ENCODE measurements at places on chromosomes 5 and 9. TPM values are rescaled to one million over a fixed set of nuclear protein-coding genes. Genes with fewer than 3 reads are reported as not detected.

PCDHGA1 gene
- 0.53 TPM for total RNA-seq

NEUROG1 gene
- total RNA-seq, result not detected

DNA sequence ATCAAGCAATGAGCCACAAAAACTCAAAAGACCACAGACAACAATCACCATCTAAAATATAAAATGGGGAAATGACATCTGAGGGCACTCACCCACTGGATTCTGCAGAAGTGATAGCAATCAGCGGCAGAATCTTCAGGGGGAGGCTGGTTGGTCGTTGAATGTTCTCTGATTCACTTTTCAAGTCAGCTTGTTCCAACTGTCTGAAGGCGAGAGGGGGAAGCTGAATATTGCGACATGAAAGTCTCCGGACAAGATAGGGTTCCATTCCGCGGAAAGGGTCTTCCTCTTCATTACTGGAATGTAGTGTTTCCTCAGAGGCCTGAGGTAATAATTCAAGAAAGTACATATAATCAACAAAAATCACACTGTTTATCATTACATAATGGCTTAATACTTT, 94.9 kb upstream of the PDE4D start:
- no peak for DNase-seq

DNA sequence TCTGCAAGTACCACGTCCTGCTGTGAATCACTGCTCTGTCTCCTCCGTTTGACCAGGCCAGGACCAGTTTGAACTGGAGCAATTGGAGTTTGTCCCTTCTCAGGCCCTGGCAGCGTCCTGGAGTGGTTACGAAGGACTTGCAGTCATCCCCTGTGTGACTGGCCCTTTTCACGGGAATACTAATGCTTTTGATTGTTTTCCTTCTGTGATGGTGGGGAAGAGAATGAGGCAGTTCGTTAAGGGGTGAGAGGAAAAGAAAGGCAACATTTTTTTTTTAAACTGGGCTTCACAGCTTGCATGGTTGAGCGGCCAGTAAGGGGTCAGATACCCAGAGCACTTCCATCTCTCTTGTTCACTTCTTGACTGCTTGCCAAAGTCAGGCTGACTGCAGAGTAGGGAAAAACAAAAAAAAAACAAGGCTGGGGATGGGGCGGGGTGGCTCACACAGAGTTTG, 153.5 kb upstream of the STK32A start:
- DNase-seq, result no peak

DNA sequence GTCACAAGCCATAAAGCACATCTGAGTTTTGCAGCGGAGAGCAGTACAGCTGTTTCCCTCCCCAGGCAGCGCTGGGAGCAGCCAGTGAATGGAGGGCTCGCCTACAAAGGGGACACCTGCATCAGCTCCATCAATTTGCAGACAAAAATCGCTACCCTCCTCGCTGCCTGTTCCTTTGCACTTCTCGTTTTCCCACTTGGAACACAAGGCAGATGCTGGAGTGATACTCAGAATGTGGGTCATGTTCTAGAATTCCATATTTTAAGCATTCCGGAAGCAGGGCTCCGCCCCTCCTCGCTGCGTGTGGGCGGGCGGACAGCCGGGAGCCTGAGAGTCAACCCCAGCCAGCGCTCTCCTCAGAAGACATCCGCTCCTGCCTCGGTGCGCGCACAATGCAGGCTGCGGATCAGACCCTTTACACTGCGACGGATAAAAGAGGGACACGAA, 92.1 kb downstream of the LMNB1 start:
- no peak for DNase-seq

GRCh38 chr5:180160215-180160614, 48.8 kb downstream of the RASGEF1C start:
- DNase-seq, result no peak

DNA sequence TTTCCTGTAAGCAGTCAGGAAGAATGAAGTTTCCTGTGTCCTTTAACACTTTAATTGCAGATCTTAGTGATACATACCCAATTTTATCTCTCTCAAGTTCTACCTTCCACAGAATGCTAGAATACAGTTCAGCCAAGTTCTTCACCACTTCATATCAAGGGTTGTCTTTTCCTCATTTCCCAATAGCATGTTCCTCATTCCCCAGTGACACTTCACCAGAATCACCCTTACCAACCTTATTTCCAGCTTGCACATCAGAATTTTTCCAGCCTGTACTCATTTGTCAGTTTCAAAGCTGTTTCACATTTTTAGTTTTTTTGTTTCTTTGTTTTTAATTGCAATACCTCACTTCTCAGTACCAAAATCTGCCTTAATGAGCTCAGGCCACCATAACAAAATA, 126.1 kb downstream of the ESM1 start:
- no peak for DNase-seq

DNA sequence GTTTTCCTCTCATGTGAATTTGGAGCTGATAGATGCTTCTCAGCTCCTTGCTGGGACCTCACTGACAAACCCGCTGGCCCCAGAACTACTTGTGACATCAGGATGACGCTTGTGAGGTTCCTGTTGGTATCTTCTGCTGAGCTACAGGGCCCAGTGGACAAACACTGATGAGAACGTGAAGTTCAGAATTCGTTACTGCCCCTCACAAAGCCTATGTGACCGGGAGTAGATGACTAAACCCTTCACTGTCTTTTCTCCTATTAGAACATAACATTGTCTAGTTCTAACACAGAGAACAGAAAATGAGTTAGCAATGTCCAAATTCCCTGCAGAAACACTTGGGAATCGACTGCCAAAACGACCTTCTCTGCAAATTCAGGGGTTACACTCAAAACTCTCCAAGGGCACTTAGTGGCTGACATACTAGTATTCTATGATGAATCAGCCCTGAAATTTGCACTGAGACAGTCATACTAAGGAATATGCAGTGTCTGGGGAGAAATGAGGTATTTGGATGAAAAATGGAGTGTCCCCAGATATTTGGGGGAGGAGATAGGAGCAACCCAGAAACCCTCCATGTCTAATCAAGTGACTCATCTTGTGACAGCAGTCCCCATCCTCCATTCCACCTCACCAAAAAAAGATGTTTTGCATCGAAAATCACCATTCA, 143.2 kb upstream of the TRIM32 start:
- no peak for DNase-seq

All from lower lobe of right lung (tissue), 2 donors.